ENCODE measurements at places on chromosomes 13 and 19.

DNA sequence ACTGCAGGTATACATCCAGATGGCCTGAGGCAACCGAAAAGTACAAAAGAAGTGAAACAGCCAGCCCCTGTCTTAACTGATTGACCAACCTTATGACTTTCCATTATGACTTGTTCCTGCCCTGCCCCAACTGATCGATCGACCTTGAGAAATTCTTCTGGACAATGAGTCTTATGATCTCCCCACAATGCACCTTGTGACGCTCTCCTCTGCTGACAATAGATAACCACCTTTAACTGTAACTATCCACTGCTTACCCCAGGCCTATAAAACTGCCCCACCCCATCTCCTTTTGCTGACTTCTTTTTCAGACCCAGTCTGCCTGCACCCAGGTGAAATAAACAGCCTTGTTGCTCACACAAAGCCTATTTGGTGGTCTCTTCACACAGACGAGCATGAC, 11.2 kb downstream of the ZNF83 start:
- no peak for DNase-seq

DNA sequence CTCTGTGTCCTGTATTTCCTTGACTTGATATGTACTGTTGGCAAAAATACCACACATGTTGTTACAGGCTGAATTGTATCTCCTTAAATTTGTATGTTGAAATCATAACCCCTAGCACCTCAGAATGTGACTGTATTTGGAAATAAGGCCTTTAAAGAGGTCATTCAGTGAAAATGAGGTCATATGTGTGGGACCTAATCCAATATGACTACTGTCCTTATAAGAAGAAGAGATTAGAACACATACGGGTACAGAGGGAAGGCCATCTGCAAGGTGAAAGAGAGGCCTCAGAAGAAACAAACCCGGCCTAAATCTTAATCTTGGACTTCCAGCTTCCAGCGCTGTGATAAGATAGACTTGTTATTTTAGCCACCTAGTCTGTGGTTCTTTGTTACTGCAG, 202.5 kb downstream of the NUFIP1 start:
- DNase-seq: no peak

GRCh38 chr13:71578048-71578447, 289.0 kb downstream of the DACH1 start:
- no peak for DNase-seq

- DNase-seq: no peak
These were observed 191.0 kb downstream of the SHISA2 start for GRCh38 chr13:25860862-25861261.

DNA sequence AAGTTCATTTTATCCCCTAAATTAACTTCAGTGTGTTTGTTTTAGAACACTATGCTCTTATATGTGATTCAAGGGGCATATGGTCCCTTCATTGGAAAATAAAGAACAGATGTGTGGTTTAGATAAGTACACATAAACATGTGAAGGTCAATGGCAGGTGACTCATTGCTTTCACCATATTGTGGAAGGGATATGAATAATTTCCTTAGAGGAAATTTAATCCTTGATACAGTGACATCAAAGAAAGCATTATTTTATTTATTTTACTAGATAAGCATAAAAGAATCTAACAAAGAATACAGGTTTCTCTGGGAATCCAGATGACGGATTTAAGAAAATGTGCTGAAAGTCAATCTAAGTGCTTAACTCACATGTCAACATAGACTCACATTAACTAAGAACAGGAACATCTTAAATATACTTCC, 373.5 kb downstream of the KCTD12 start:
- DNase-seq: no peak

DNA sequence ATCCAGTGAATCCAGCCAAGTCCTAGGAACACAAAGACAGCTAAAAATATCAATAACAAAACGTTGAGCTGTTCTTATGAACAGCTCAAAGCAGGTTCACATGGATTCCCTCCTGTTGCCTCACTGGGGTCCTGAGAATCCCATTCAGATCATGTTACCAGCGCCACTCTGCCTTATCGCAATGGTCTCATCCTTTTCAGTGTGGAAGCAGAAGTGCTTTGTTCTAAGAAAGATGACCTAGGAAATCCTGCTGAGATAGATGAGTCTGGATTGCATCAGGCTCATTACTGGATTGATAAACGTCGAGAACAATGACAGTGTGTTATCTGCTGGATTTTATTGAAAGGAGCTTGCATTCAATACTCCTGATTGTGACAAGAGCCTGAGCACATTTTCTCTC, 87.0 kb downstream of the SLAIN1 start:
- no peak for DNase-seq

- no peak for DNase-seq
These were observed 13.4 kb downstream of the AKT2 start for GRCh38 chr19:40271706-40272105.

- DNase-seq: no peak
These were observed 191.8 kb downstream of the PCCA start for GRCh38 chr13:100280681-100281080.

- DNase-seq: no peak
These were observed 2.5 kb upstream of the SAMD4B start for GRCh38 chr19:39339674-39340073.
